Ovary (tissue), 10 donors: ENCODE measurements at places on chromosomes 13 and 19.

DNA sequence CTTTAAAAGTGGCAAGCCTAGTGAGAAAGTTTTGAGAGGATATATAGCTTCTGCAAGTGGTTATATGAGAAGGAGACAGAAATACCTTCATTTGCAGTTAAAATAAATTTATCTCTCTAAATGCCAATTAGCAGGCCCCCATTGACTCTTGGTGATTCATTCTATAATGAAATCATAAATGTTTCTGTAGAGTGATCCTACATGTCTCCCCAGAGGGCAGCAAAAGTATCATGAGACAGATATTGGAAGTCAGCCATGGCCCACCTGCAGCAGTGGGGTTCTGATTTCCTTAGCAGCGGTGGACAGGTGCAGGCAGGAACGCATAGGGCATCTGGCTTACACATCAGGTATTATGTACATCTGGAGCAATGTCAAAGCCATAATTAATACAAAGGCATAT, 385.4 kb upstream of the SLC10A2 start:
- DNase-seq: no peak

GRCh38 chr13:113297370-113298042, 467 bp downstream of the LAMP1 start:
- DNase-seq: peak; percentile 27

DNA sequence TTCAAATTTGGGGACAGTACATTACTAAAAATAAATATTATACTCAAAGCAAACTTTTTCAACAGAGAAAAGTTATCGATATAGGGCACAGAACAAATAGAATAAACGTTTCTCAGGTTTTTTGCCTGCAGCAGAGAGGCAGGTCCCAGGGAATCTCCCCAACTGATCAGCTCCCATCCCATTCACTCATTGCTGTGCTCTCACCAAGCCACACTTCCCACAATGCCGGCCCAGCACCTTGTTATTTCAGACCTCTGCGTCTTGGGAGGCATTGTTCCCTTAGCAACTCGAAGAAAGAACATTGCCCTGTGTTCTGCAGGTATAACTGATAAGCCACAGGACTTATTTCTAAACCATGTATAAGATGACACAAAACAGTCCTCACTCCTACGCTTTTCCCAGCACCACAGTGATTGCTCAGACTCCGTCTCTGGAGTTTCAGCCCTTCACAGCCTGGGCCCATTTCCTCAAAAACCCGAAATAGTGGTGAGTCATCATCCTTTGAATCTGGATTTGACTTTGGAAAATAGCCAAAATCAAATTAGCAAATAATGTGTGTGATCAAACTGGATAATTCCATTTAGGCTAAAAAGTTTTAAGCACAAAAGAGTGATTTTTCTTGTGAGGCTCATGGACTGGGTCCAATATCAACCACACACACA, 100.4 kb downstream of the DCLK1 start:
- DNase-seq: peak; percentile 27

- no peak for DNase-seq
These were observed 3.4 kb downstream of the CC2D1A start for GRCh38 chr19:13909430-13909829.

DNA sequence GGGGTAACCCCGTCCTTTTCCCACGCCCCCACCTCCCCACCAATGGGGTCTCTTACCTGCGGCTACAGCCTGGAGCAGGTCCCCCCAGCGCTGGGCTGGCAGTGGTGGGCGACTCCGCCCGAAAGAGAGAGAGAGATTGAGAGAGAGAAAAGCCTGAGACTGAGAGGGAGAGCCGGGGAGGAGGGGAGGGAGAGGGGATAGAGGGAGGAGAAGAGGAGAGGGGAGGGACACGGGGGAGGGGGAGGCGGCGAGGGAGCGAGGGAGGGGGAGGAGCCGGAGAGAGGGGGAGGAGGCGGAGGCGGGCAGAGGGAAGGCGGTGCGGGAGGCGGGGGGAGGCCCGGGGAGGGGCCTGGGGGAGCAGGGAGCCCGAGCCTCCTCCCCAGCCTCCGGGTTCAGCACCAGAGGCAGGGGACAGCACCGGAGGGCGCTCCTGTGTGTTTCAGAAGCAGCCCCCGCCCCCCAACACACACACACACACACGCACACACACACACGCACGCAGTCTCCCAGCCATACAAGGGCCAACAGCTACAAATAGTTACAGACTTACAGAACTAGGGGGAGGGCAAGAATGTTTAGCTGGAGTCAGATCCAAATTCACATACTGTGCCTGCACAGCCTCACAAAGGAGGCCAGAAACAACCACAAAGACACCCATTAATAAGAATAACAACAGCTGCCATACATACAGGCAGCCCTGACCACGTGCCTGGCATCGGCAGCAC, at the start of gene SLC8A2:
Gene SLC8A2 (minus strand): TSS at position 161 of the 725 bp plus-strand sequence. CDS start 5,490 bp downstream, outside the sequence.
- peak; percentile 36 for DNase-seq

- DNase-seq: no peak
These were observed 217.0 kb upstream of the OBI1 start for GRCh38 chr13:78875792-78876580.

DNA sequence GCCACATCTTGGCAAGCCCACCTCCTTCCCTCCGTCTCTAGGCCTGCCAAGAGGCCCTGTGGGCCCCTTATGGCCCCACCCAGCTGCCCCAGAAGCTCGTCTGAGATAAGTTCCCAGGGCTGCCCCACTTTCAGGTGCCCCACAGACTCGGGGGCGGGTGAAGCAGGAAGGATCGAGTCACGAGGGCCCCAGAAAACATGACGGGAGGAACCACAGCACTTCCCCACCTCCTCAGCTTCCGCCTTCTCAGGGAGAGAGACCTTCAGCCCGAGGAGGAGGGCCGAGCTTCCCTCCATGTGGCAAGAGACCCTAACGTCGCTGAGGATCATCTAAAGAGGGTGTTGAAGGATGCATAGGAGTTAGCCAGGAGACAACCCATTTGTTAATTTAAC, 4.5 kb upstream of the IL12RB1 start:
- no peak for DNase-seq

- DNase-seq: no peak
These were observed 22.3 kb upstream of the SLC46A3 start for GRCh38 chr13:28741084-28741491.

DNA sequence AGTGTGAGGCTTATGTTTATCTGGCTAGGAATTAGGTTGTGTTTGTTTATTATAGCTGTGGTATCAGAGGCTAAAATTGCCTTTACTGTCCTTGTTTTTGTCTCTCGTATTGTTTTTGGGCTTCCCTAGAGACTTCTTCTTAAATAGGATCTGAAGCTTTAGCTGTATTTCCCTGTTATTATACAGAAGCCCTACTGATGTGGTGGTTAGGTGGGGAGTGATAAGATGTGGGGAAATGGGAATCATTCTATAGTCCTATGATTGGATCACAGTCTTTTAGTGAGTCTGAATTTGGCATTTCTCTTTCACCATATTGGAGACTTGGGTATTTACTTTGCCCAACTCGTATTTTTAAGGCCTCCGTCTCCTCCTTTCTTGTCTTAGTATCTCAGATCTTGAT, 8.3 kb upstream of the KL start:
- DNase-seq: no peak

DNA sequence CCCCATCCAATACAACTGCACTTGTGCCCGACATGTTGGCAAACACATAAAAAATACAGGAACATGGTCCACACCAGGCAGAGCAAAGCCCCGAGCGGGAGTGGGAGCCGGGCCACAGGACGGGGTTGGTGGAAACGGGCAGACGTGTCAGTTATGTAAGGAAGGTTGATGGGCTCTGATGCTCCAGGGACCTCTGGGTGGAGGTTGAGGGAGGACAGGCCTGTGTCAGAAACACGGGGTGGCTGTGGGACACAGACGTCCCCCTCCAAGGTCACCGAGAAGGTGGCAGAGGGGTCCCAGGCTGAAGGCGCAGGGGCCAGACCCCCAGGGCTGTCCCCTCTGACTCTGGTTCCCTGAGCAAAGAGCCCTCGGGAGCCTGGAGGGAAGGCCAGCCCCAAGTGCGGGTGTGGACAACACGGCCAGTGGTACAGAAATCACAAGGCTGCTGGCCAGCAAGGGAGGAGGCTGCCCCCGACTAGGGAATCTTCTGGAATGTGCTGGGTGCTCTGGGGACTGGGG, 31.4 kb upstream of the C13orf46 start:
- no peak for DNase-seq

DNA sequence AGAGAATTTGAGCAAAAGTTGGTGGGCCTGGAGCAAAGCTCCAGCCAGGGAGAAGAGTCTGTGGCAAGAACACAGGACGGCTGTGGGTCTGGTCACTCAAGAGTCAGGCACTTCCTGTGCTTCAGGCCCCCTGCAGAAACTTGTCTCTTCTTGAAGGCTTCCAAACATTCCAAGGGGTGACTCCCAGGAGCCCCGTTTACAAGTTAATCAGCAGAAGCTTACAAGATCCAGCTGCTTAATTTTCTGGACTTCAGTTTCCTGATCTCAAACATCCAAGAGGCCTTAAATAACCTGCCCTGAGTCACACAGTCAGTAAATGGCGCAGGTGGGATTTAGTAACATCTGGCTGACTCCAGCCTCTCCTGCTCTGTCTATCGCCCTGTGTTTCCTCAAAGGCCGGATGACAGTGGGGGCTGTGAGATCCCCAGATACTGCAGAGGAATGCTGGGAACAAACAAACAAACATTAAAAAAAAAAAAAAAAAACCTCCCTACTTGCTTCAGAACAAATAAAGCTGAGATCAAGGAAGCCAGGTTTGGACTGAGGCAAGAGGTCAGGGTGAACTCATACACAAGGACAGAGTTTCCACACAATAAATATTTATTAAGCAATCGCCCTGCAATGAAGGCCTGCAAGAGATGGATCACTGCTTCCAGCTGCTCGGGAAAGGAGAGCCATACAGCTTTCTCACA, 175.4 kb upstream of the RFC3 start:
- peak; percentile 58 for DNase-seq

DNA sequence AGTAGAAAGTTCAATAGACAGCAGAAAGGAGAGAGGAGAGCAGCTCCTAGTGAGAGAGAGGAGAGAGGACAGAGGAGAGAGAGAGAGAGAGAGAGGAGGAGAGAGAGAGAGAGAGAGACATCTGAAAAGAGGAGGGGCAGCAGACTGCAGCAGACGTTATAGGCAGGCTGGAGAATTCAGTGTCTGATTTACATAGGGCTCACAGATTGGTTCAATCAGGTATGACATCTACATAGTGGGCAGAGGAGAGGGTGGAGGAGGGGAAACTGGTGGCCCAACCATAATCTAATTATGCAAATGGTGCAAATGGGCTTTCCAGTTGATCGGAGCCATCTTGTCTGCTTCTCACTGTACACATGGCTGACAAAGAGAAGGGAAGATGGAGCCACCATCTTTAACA, 221.3 kb upstream of the TRPC4 start:
- DNase-seq: no peak

DNA sequence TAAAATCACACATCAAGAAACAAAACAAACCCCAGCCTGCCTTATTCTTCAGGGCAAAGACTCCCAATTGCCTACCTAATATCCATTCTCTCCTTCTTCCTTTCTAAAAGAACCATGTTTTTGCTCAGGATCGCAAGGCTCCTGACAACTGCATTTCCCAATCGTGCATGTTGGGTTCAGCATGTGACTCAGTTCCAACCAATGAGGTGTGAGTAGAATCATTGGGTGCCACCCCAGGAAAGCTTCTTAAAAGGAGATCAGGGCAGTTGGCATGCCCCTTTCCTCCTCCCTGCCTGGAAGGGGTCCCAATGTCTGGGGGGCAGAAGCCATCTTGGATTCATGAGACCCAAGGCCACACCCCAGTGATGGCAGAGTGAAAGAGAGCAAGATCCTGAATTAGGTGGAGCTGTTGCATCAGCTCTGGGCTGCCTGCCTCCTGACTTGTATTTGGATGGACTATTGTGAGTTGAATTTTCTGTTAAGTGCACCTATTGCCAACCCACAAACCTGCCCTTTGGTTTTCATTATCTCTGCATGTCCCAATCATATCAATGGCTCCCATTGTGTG, 26.0 kb upstream of the UBAC2 start:
- DNase-seq: no peak

DNA sequence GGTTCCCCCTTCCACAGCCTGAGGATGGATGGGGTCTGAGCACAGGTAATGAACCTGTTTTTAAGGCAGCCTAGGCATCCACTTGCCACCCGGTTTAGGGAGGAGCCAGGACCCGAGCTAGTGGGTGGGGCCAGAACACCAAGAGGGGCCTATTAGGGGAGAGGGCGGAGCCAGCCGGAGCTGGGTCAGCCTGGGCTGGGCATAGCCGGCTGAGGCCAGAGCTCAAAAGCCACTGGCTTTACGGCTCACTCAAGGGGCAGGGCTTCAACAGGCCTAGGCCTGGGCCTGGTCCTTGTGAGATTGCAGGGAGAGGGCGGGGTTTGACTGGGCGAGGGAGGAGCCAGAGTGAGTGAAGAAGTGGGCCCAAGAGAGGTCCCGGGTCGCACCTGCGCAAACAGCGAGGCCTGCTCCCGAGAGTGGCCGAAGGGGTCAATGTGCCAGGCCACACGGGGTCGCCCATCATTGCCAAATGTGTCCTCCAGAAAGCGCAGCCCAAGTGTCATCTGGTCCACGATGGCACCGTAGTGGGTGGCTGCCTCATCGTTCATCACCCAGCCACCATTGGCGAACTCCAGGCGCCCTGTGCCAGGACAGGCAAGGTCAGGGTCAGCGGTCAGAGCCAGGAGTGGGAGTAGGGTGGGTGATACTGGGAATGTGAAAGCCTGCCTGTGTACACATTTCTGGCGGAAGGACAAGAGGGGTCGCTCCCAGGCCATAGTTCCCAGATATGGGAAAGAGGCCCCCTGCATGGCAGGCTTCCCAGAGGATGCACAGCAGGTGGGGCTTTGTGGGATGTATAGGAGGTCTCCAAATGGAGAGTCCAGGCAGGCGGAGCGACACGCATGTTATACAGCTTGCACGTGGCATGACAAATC, 1.9 kb downstream of the MAN2B1 start:
- no peak for DNase-seq

GRCh38 chr13:111139452-111139851, 24.3 kb downstream of the ARHGEF7 start:
- no peak for DNase-seq

DNA sequence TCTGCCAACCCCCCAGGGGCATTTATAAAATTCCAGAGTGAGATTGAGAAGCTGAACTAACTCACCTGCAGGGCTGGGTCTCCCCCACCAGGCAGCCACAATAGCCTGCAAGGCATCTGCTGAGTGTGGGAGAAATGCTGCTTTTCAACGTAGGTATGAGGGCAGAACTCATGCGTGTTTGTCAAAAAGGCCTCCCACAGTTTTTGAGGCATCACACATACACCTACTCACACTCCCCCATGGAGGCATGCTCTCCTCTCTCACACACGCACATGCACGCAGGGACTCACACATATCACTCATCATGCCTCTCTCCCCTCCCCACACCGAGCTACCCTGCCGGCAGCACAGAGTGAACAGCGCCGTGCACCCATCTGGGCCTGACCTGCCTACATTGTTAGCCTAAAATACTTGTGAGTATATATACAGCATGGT, 390.5 kb downstream of the FGF9 start:
- no peak for DNase-seq

GRCh38 chr13:45928843-45929242, 77.3 kb upstream of the SIAH3 start:
- DNase-seq: no peak

- peak; percentile 93 for DNase-seq
These were observed 1.0 kb upstream of the UBE2M start for GRCh38 chr19:58559275-58560006.

GRCh38 chr19:39809368-39809767, 24.6 kb downstream of the DYRK1B start:
- no peak for DNase-seq
